ENCODE measurements at places on chromosomes 13 and 19. TPM values are rescaled to one million over a fixed set of nuclear protein-coding genes. Genes with fewer than 3 reads are reported as not detected.
A peak's percentile ranks its signal among the peaks of the same experiment; 100 is the strongest.

The CKM gene
- total RNA-seq = not detected

The C1QTNF9B gene
- total RNA-seq = not detected

The LRRC8E gene
- not detected for total RNA-seq

The LIPE gene
- total RNA-seq = 12.5 TPM

The FCHO1 gene
- total RNA-seq = 75.5 TPM

The ZNF490 gene
- total RNA-seq = 11.1 TPM

The CYP4F2 gene
- total RNA-seq = not detected

The PDX1 gene
- not detected for total RNA-seq

The STOML3 gene
- total RNA-seq = not detected

DNA sequence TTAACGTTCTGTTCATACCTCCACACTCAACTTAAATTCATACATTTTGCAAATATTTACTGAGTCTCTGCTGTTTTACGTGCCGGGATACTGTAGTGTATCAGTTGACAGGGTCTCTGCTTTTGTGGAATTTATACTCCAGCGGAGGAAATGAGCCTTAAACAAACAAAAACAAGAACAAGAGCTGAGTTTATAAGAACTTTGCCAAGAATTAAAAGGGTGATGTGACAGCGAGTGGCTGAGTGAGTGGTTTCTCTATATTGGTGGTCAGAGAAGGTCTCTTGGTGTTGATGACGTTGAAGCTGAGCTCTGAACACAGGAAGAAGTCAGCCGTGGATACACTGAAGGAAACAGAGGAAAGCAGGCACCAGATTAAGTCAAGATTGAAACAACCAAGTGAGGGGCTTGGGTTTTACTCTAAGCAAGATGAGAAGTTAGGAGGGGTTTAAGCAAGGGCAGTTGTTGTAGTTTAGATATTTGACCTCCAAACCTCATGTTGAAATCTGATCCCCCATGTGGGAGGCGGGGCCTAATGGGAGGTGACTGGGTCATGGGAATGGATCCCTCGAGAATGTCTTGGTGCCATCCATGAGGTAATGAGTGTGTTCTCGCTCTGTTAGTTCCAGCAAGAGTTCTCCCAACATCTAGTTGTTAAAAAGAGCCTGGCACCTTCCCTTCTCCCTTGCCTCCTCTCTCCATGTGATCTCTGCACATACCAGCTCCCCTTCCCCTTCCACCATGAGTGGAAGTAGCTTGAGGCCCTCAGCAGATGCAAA, 248.3 kb downstream of the DCLK1 start:
- no peak for ATAC-seq

DNA sequence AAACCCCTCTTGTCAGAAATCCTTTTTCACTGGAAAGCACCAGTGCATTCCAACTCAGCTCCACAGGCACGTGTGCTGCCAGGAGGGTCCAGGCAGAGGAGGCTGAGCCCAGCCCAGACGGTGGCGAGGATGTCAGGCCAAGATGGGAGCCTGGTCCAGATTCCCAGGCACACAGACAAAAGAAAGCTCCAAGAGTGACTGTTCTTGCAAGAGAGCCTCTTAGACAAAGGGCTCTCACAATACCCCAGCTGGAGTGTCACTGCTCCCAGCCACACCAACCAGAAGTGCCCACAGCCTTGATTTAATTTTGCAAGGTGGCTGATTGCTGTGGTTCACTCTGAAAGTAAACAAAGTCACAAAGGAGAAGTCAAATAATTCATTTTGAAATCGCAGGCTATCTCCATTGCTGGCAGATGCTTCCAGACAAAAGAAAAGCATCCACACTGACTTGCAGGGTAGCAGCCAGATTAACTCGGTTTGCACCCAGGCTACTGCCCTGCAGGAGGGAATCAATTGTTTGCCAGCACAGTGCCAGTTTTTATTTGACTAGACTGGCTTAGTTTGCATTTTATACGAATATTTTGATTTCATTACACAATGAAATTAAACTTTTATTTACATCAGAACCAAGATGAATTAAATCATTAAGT, 95.1 kb downstream of the RAB20 start:
- ATAC-seq = no peak

DNA sequence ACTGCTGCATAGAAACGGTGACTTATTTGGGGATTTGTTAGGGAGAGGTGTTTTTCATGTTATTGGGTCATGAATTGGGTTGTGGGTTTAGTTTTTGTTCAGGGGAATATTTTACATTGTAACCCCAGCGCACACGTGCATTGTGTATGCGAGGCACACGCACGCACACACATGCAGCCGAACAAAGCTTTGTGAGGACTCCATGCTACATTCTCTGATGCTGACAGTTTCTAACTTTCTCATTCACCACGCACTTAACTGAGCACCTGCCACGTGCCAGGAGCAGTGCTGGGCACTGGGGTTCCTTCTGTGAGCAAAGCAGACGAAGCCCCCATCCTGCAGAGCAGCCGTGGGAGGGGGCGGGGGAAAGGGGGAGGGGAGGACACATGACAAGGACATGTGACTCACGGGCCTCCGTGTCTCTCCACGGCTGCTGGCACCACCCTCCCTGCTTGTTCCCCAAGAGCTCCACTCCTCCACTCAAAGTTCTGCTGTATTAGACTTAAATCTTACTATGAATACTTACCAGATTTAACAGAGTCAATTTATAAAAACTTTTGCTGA, 55.6 kb downstream of the SLC7A9 start:
- no peak for ATAC-seq

- ATAC-seq = no peak
Measured at GRCh38 chr13:77915686-77916085, 2.9 kb downstream of the EDNRB start.

- ATAC-seq = no peak
Measured at GRCh38 chr19:27748551-27749152, 1464.3 kb downstream of the UQCRFS1 start.

GRCh38 chr19:3024870-3025548, 4.1 kb downstream of the TLE2 start:
- ATAC-seq = peak; percentile 31

DNA sequence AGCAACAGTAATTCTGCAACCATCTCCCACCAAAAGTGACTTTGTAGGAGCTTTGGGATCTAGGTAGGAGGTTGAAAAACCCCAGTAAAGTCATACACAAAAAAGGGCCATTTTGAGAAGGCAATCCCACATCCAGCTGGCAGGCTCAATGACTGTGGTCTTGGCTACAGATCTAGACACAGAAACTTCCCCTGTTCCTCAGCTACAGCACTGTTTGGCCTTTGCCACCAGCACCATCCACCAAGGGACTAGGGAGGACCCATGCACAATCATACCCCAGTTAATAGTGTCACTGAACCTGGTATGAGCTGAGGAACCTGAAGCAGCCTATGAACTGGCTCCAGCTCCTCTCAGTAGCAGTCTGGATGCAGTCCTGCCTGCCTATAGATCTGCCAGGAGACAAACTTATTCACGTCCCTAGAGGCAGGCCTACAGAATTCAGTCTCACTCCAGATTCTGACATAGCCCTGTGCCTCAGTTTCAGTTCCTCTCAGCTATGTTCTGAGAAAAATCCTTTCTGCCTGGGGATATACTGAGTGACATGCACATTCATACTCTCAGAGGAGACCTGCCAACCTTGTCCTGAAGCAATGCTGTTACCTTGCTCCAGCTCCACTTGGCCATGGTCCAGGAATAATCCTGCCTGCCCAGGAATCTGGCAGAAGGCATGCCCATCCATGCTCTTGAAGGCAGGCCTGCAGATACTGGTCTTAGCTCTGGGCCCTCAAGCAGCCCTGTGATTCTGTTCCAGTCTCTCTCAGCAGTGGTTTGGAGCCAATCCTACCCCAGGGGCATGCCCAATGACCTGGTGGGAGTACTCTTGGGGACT, 2048.3 kb upstream of the PCDH20 start:
- no peak for ATAC-seq

- no peak for ATAC-seq
Measured at GRCh38 chr19:40542202-40542859, 34.3 kb upstream of the SHKBP1 start.

DNA sequence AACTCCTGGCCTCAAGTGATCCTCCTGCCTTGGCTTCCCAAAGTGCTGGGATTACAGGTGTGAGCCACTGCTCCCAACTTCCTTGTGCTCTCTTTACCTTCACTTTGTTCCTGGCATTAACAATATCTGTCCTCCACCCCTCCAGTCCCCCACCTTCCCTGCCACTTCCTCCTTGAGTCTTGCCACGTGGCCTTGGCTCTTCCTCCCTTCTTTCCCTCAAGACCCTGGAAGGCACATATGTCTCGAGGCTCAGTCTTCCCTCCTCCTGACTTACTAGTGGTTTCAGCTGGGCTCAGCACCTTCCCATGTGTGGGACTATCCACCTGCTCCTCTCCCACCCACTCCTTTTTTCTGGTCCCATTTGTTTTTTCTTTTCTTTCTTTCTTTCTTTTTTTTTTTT, 70.6 kb downstream of the IER2 start:
- no peak for ATAC-seq

- no peak for ATAC-seq
Measured at GRCh38 chr13:103303078-103303651, 236.9 kb upstream of the SLC10A2 start.

DNA sequence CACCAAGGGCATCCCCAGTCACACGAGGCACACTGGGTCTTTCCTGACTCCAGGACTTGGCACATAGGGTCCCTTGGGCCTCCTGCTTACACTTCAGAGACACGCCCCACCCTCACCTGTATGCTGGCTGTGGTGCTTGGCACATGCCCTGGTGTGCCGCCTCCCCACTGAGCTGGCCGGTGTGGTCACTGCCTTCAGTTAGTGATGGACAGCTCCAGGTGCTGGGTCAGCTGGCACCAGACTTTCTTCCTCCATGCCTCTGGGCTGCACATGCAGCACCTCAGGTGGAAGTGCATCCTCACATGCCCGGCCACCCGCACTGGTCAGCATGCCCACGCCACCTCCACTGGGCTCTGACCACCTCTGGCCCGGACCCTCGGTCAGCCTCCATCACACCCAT, 52.9 kb downstream of the KLF2 start:
- ATAC-seq = no peak

DNA sequence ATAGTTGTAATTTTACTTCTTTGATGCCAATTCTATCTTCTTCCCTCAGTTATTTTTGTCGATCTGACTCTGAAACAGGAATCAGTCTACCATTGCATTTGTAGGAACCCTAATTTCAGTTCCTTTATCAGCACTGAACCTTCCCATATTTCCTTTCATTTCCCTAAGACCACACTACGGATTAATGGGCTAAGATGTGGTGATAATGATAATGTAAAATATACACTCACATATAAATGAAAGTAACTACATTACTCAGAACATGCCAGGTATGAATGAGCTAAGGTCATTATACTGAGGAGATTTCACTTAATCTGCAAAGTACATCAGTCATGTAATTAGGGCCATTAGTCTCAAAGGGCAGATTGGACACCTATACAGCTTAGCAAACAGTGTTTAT, 60.2 kb upstream of the RFC3 start:
- no peak for ATAC-seq

GRCh38 chr13:106467427-106468122, 67.9 kb downstream of the EFNB2 start:
- no peak for ATAC-seq

- no peak for ATAC-seq
Measured at GRCh38 chr13:34076943-34077703, 259.2 kb downstream of the RFC3 start.

DNA sequence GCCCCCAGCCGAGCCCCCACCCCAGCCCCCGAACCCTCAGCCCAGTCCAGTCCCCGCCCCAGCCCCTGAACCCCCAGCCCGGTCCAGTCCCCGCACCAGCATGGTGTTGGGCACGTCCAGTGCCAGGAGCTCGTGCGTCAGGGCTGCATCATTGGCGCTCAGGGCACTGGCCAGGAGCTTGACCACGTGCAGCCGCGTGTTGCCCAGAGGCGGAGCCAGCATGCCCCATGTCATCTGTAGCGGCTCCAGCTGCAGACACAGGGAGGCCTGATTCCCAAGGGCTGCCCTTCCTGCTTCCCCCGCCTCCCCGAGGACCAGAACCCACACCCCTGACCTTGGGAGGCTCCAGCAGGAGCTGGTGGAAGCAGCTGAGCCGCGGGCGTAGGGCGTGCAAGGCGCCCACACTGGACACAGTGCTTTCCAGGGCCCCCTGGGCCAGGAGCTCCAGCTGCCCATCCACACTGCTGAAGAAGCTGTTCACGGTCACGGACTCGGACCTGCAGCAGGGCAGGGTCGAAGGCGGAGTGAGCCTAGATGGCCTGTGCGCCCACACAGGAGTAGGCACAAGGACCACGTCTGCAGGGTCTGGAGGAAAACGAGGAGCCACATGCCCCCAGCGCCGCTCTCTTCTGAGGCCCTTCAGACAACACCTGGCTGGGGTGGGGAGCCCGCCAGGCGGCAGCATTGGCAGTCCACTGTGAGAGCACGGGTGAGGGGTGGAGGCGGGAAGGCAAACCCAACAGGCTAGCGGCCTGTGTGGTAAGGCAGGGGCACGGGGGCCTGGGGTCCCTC, 12.8 kb upstream of the TMEM86B start:
- ATAC-seq = no peak

DNA sequence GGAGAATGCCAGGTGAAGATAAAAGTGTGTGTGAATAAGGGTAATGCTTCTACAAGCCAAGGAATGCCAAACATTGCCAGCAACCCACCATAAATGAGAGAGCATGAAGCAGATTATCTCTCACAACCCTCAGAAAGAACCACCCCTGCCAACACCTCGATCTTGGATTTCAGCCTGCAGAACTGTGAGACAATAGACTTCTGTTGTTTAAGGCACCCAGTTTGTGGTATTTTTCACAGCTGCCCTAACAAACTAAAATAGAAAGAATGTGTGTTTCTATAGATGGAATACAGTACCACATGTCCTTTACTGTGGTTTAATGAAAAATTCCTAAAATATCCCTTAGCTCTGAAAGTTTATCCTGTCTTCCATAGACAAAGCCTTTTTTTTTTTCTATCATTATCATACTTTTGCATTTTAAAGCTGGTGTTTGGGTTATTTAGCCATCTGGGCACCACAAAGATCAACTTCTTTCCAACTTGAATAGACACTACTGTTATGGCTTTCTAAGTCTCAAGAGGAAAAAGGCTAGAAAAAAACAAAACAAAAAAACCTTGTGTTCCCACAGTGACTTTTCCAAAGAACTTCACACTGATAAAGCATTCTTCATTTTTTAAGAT, 505.6 kb downstream of the KCTD12 start:
- no peak for ATAC-seq

DNA sequence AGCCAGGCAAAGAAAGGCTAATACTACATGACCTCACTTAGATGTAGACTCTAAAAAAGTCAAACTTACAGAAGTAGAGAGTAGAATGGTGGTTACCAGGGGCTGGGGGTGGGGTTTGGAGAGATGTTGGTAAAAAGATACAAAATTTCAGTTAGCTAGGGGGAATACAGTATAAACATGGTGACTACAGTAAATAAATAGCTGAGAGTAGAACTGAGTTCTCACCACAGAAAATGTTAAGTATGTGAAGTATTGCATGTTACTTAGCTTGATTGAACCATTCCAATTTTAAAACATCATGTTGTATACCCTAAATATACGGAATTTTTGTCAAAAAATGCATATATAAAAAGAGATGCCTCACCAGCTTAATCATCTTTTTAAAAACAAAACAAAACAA, 67.5 kb upstream of the DOCK9 start:
- ATAC-seq = no peak

DNA sequence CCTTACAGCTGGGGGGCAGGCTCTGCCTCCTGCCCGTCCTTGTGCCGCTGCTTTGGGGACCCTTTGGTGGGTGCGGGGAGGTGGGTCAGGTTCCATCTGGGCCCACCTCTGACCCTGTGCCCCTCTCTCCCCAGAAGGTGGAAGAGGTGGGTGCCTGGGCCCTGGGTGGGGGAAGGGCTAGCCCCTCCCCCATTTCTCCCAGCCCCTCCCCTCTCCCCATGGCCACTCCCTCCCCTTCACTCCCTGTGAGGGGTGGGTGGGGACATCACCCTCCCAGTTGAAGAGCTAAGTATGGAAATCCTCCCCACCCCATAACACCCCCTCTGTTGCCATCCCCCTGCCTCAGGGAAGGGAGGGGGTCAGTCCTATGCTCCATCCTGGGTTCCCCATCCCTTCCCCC, 14.2 kb downstream of the ARHGEF1 start:
- no peak for ATAC-seq
